ENCODE measurements at places on chromosomes 7 and 10.
A peak's percentile ranks its signal among the peaks of the same experiment; 100 is the strongest.

GRCh38 chr7:44607141-44608068 lies 978 bp downstream of the OGDH start:
- no peak for DNase-seq

DNA sequence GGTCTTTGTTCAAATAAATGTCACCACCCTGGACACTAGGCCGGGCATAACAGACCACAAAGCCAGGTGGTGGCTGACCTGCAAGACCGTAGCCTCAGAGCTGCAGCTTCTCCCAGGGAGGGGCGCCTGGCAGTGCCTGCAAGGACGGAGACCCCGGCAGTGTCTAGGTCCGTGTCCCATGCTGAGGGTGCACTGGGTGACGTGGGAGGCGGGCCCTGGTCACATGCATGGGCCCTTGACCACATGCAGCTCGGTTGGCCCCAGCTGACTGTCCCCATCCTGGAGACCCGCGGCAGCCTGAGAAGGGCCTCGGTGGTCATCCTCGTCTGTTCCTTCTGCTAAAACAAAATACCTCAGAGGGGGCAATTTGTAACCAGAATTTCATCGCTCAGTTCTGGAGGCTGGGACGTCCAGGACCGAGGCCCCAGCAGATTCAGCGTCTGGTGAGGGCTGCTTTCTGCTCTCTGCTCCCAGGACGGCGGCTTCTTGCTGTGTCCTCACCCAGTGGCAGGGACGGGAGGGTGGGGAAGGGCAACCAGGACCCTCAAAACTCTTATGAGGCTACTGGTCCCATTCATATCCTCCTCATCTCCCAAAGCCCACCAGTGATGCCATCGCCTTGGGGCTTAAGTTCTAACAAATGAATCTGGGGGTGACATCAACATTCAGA lies 36.8 kb downstream of the PWWP2B start:
- no peak for DNase-seq

GRCh38 chr7:148218603-148219002 lies 372.0 kb upstream of the C7orf33 start:
- no peak for DNase-seq

DNA sequence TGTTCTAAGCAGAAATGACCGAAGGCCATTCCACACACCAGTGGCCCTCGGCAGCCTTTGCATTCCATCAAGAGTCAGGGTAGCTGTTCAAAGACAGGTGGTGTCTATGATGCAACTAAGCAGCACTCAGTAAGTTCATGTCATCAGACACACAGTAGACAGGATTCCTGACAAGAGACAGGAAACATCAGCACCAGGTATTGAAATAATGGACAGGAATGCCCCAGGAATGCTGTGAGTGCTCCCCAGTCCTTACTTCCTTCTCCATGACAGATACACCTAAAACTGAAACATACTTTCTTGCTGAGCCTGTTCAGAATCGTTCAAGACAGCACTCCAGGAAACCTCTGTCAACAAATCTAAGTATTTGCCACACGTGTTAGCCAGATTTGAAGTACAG lies 204.4 kb downstream of the TPST1 start:
- DNase-seq: no peak

DNA sequence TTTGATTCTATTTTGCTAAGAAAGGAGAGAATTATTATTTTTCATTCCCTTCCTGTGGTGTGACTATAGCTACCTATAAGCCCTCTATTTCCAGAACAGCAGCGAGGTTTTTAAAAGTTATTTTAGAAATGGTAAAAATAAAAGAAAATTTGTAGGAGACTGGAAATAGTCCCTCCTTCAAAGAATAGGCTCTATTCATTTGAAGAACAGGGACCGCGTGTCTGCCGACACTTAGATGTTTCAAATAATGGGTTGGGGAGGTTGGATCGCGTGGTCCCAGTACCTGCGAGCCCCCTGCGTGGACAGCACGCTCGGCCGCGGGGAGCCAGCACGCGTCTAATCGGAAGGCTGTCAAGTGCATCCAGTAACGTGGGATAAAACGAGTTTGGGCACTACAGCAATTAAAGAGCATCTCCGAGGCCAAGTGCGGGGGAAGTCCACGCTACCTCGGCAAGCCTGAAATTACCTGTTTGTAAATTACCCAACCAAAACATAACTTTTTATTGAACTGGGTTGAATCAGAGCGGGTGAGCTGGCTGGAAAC lies 1.0 kb downstream of the CACNA2D1 start:
- DNase-seq: no peak

GRCh38 chr7:18890134-18890533 lies 227.3 kb downstream of the TWIST1 start:
- DNase-seq: no peak

DNA sequence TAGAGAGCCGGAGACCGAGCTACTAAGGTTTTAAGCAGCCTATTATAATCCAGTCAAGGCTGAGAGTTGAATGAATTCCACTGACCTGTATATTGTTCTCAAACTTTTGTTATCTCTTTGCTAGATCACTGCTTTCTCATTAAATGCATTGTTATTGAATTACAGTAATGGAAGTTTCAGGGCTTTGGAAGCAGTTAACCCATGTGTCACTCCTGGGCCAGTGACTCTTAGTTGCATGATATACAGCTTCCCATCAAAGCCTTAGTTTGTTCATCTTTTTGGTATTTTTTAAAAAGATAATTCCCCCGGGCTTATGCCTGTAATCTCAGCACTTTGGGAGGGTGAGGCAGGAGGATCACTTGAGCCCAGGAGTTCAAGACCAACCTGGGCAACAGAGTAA lies 55.4 kb upstream of the KIAA1217 start:
- DNase-seq: no peak

- no peak for DNase-seq
These were observed 71.4 kb downstream of the TMEM270 start for GRCh38 chr7:73932364-73932763.

DNA sequence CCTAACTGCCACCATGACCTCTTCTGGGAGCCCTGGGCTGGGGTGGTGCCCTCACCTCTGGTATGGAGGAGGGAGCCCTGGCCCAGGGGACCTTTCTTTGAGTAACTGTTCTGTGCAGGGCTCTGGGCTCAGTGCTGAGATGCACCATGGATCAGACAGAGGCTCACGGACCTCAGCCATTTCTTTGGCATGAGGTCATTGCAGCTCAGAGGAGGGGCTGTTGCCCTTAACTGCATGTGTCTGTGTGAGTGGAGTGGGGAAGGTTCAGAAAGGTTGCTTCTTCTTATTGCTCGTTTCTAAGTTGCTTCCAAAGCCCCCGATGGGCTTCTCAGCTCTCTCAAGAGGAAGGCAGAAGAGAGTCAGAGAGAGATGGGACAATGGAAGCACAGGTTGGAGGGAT lies 233.9 kb downstream of the RPS24 start:
- no peak for DNase-seq

DNA sequence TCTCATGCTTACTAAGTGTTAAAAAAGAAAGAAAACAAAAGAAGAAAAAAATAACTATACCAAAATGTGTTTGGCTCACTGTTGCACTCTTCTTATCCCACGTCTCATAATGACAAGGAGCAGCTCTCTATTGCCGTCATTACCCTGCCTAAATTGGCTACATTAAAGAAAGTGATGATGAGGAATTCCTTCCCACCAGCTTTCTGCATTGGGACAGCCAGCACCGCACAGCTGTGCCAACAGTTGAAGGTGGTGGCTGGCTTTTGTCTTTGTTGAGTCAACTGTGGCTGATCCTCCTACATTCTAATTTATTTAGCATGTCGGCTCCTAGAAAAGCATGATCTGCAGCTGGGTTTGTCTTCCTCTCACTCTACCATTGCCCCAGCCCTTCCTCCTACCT lies 751.8 kb downstream of the KCNMA1 start:
- DNase-seq: no peak

GRCh38 chr10:125082881-125083575 lies 77.3 kb downstream of the CTBP2 start:
- no peak for DNase-seq

GRCh38 chr7:22061775-22062174 lies 116.1 kb upstream of the CDCA7L start:
- DNase-seq: no peak

GRCh38 chr10:23877791-23878320 lies 331.1 kb upstream of the KIAA1217 start:
- no peak for DNase-seq

GRCh38 chr10:96541921-96542320 lies 28.2 kb upstream of the TLL2 start:
- DNase-seq: no peak

DNA sequence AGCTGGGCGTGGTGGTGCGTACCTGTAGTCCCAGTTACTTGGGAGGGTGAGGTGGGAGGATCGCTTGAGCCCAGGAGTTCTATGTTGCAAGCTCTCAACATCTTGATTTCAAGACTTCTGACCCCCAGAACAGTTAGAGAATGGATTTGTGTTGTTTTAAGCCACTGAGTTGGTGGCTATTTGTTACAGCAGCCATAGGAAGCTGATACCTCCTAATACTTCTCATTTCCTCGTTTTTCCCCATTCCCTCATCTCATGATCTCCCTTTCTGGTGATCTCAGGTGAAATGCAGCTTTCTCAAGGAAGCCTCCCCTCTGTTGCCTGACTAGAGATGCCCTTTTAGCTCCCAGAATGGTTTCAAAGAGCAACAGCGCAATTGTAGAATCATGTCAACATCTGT lies 378.8 kb downstream of the TYW1 start:
- no peak for DNase-seq

DNA sequence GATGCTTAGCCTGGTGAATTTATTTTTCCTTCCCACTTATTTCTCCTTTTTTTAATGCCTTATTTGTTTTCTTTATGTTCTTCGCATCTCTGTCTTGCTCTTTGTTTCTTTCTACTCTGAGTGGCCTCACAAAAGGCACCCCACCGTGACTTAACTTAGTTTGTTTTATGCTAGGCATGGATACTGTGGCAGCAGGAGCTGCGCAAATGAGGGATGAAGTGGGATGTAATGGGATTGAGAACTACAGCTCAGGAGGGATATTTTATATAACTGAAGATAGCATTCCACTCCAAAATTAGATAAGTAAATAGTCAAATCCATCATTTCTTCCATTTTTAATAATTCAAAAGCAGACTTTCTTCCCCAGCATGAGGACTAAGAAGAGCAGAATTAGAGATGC lies 1.7 kb upstream of the CACNA2D1 start:
- DNase-seq: no peak

- no peak for DNase-seq
These were observed 115.5 kb downstream of the WDFY4 start for GRCh38 chr10:48800007-48800675.

DNA sequence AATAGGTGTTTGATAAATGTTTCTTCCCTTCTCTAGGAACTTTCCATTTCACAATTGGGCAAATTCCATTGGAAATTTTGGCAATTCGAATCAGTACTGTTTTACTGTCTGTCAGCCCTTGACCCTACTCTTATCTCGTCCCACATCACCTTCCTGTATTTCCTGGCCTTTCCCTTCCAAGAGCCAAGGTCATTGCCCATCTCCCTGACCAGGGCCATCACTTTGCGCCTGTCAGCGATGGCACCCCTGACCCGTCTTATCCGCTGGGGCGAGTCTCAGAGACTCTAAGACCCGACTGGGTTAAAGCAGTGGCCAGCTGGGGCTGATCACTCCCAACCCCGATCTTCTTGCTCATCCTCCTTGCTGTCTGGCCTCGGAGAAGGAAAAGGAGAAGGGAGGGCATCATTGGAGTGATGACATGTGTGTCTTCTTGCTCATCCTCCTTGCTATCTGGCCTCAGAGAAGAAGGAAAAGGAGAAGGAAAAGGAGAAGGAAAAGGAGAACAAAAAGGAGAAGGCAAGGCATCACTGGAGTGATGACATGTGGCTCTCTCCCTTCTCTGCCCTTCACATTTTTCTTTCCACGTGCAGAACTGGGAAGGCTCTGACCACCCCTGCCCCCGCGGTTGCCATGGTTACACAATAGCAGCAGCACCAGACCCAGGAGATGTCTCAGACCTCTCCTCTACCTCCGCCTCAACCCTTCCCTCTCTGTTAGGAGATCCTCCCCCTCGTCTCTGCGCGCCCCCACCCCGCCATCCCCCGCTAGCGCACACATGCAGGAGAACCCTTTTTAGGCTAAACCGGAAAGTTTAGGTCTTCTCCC lies 2.0 kb downstream of the SEMA3D start:
- peak; percentile 40 for DNase-seq

Measured in left renal pelvis (tissue), 4 donors.